ENCODE measurements at places on chromosomes 3 and 15.
A peak's percentile ranks its signal among the peaks of the same experiment; 100 is the strongest.

DNA sequence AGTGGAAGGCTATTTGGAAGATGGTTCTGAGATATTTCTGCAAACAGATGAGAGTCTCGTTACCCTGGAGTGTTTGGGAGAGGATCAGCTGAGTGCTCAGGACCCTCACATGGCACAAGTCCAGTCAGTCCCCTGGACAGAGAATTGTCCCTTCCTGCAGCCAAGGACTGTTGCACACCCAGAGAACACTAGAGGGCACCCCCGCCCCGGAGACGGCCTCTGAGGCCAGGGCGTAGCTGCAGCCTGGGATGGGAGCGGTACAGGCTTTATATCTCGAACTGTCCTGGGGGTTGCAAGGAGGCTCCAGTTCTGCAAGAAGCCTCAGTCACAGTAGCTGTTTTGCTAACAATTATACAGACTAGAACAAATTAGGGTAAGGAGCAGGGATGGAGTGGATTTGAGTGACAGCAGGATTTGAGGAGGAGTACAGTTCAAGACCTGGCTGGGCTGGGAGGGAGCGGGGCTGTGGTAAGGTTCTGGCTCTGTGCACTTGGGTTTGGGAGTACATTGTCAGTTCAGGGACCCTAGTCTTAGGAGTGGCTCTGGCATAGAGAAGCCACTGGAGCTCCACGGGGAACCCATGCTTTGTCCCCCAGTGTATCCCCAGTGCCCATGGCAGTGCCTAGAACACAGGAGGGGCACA, 67.6 kb upstream of the HACD2 start:
- DNase-seq = peak; percentile 65
- H3K27me3 ChIP-seq = no peaks in the 10 kb centered on the region
- no peaks in the 10 kb centered on the region for H3K4me1 ChIP-seq
- peaks cover 5% of the 10 kb centered on the region for H3K36me3 ChIP-seq
- no peak overlapping the region for H3K27ac ChIP-seq

- no peak overlapping the region for H3K4me3 ChIP-seq
- H3K27me3 ChIP-seq = no peaks in the 10 kb centered on the region
- no peak overlapping the region for H3K27ac ChIP-seq
- no peaks in the 10 kb centered on the region for H3K36me3 ChIP-seq
- H3K4me1 ChIP-seq = no peaks in the 10 kb centered on the region
Measured at GRCh38 chr3:154926721-154927120, 153.4 kb upstream of the MME start.

DNA sequence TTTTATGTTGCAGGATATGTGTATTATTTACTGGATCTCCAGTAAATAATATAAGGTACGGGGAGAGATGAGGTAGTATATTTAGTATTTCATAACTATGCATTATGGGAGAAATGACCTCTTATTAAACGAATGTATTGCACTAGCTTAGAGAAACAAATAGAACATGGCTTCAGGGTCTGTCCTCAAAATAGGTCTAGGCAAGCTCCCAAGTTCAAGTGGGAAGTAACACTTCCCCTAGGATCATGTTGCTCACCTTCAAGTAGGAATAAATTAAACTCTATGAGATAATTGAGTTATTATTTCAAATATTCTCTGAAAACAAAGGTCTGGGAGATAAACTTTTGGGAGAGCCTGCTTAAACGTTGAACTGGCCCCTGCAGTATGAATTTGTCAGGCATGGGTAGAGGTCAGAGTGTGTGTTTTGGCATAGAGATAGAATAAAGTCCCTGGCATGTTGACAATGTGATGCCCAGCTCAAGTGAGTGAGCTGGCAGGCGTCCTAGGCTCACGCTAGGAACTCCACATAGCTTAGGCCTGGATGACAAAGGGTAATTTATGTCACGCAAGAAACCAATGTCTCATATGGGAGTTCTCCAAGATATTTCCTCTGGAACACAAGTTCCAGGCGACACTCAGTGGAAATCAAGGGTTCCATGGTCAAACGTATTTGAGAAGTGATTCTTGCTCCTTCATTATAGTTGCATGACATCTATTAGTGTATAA, 236.8 kb downstream of the CACNA2D3 start:
- no peak overlapping the region for H3K27ac ChIP-seq
- no peaks in the 10 kb centered on the region for H3K4me1 ChIP-seq
- no peaks in the 10 kb centered on the region for H3K27me3 ChIP-seq
- H3K4me3 ChIP-seq = no peak overlapping the region
- H3K36me3 ChIP-seq = no peaks in the 10 kb centered on the region

GRCh38 chr3:190175490-190175889, 54.8 kb upstream of the P3H2 start:
- no peak for DNase-seq
- no peaks in the 10 kb centered on the region for H3K36me3 ChIP-seq
- H3K4me1 ChIP-seq = no peaks in the 10 kb centered on the region
- no peak overlapping the region for H3K4me3 ChIP-seq
- H3K27me3 ChIP-seq = no peaks in the 10 kb centered on the region

GRCh38 chr15:100311833-100312476, 29.8 kb downstream of the ADAMTS17 start:
- no peaks in the 10 kb centered on the region for H3K36me3 ChIP-seq
- H3K27me3 ChIP-seq = no peaks in the 10 kb centered on the region
- H3K4me3 ChIP-seq = no peak overlapping the region
- no peaks in the 10 kb centered on the region for H3K4me1 ChIP-seq

DNA sequence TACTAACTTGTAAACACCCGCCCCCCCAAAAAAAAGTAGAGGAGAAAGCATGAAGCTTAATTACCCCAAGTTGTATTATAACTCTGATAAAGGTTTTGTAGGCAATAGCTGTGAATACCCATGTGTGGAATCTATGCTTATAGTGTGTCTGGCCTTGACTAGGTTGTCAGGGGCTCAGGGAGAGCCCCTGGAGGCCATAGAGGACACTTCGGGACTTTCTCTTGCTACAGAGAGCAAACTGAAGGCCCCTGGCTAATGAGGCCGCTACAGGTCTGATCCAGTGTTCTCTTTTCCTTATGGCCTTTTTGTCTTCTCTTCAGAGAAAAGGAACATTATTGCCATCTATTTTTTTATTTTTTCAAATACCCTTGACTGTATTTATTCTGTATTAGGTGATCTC, 19.1 kb upstream of the SCAANT1 start:
- no peaks in the 10 kb centered on the region for H3K27me3 ChIP-seq
- H3K4me1 ChIP-seq = peaks cover 19% of the 10 kb centered on the region
- H3K27ac ChIP-seq = no peak overlapping the region
- DNase-seq = no peak

- no peaks in the 10 kb centered on the region for H3K27me3 ChIP-seq
- H3K4me1 ChIP-seq = no peaks in the 10 kb centered on the region
- H3K27ac ChIP-seq = no peak overlapping the region
- peak; percentile 85 for DNase-seq
- H3K4me3 ChIP-seq = no peak overlapping the region
Measured at GRCh38 chr3:79032686-79033318, 735.0 kb downstream of the ROBO1 start.

Measured in common myeloid progenitor, CD34-positive (primary cell).